CD4-positive, alpha-beta T cell treated with Interferon alpha-2 for 1 hour (primary cell): ENCODE measurements at places on chromosomes 2 and 18.

GRCh38 chr2:11980809-11981208, 234.4 kb downstream of the LPIN1 start:
- DNase-seq, result no peak

- DNase-seq, result no peak
These were observed 1517.5 kb upstream of the PIK3C3 start for GRCh38 chr18:40437517-40437916.

- no peak for DNase-seq
These were observed 9.2 kb downstream of the ACOXL start for GRCh38 chr2:110741491-110741980.

DNA sequence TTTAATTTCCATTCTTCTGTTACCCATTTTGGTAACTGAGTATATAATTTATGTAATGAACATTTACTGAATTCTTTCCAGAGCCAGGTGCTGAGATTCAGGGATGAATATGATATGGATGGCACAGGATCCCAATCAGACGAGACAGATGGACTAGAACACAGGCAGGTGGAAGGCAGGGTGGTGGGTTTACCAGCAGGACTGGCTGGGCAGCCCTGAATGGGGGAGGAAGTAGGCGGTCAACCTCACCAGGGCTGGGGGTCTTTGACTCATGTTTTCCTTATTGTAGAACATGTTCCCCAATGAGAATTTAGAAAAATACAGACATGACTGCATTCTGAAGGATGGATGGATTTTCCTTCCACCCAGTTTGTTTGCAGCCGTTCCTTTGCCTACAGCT, 80.3 kb downstream of the CIB4 start:
- DNase-seq, result no peak

DNA sequence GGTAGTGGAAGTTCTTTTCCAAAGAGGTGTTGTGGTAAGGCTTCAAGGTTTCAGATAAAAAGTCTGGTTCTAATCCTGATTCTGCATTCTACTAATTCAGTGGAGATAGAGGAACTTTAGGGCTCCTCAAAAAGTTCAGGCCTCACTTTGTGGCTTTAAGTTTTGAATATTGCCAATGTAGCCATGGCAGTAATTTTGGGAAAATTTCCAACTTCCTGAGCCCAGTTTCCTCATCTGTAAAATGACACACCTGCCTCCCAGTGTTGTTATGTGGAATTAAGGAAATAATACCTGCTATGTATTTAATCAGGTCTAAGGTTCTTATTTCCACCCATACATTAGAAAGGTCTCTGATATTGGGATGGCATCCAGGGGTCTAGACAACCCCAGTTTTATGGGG, 147.6 kb upstream of the ITGA6 start:
- DNase-seq, result no peak

DNA sequence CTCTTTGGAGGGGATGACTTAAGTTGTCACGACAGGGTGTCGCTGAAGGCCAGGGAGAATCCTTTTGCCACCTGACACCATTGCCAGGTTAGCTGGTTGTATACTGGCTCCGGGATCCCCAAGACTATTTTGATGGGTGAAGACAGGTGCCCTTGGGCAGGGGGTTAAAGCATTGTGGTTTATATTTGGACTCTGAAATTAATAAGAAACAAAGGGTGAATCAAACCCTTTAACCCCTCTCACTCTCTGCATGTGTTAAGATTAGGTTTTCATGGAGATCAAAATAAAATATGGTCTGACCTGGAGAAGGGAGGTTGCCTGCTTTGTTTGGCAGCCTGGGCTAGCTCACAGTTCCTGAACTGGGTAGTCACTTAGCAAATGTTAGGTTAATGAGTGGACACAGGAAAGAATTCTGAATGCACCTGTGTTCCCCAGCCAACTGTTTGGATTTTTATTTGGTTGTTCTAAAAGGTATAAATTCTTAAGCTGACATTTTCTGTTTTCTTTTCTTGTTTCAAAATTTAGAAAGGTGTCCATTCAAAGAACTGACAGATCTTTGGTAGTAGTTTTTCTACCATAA, 301.7 kb downstream of the KCNS3 start:
- DNase-seq, result no peak

DNA sequence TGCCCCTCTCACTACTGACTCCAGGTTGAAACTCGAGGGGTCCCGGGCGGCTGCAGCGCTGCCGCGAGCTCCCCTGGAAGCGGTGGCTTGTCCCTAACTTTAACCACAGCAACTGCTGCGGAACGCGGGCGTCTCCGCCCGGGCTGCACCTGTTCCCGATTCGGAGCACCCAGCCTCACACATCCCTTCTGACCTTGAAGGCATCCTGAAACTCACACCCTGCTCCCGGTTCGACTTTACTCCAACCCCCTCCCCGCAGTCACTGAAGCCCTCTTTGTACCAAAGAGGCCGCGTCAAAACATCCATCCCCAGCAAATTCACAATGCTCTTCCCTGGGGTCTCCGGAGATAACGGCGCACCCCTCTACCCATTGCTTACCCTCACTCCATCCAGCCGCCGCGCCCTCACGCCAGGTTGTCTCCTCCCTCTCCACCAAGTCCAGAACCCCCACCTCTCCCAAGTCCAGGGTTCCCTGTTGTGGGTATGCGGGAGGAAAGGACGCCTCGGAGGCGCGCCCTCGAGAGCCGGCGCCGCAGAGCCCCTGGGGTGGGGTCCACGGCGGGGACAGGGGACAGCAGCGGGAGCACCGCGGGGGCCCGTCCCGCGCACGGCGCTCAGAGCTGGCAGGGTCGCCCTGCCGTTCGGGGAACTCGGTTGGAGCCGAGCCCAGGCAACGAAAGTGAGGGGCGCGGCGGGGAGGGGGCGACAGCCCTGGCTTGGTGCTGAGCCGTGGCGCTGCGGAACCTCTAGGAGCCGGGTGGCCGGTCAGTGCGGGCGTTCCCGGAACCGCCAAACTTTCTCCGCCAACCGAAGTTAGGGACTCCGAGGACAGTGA, 934 bp downstream of the MYO5B start:
- DNase-seq, result no peak

DNA sequence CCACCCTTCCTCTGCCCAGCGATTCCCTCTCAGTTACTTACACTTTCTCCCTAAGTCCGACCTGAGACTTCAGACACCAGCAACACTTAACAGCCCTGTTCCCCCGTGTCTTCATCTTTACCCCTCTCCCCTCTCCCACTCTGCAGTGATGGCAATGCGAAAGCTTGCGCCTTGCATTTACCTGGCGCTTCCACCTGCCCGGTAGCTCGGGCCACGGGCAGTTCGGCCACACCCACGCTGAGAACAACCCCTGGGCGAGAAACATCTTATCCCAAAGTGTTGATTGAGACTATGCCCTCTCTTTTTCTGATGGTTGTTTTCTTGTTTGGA, 558 bp downstream of the DNAJC10 start:
- DNase-seq, result no peak

- no peak for DNase-seq
These were observed 57.2 kb upstream of the RNU4ATAC start for GRCh38 chr2:121473512-121473911.

GRCh38 chr2:105376789-105377240, 22.0 kb downstream of the FHL2 start:
- no peak for DNase-seq

GRCh38 chr18:32769586-32770053, 3.2 kb downstream of the KLHL14 start:
- no peak for DNase-seq

GRCh38 chr2:152126664-152127063, 27.8 kb upstream of the CACNB4 start:
- DNase-seq, result no peak
